ENCODE measurements at places on chromosomes 2 and 18. TPM values are rescaled to one million over a fixed set of nuclear protein-coding genes. Genes with fewer than 3 reads are reported as not detected.

DNA sequence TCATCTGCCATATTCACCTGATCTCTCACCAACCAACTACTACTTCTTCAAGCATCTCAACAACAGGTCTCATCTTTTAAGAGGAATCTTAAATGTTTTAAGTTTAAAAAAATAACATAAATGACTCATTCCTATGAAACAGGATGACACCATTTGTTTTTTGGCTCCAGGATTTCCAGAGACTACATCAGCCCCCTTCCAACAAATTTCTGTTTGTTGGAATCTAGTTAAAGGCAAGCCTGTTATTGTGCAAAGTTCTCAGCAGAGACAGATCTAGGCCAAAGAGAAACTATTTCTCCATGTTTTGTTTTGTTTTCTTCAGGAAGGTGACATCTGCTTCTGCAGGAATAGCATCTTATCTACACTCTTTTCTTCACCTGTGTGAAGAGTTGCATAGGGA lies 204.8 kb upstream of the SH3BP4 start:
- no peaks in the 10 kb centered on the region for H3K4me1 ChIP-seq
- H3K27ac ChIP-seq: no peak overlapping the region
- DNase-seq: no peak
- no peaks in the 10 kb centered on the region for H3K36me3 ChIP-seq
- H3K4me3 ChIP-seq: no peak overlapping the region
- no peaks in the 10 kb centered on the region for H3K27me3 ChIP-seq

DNA sequence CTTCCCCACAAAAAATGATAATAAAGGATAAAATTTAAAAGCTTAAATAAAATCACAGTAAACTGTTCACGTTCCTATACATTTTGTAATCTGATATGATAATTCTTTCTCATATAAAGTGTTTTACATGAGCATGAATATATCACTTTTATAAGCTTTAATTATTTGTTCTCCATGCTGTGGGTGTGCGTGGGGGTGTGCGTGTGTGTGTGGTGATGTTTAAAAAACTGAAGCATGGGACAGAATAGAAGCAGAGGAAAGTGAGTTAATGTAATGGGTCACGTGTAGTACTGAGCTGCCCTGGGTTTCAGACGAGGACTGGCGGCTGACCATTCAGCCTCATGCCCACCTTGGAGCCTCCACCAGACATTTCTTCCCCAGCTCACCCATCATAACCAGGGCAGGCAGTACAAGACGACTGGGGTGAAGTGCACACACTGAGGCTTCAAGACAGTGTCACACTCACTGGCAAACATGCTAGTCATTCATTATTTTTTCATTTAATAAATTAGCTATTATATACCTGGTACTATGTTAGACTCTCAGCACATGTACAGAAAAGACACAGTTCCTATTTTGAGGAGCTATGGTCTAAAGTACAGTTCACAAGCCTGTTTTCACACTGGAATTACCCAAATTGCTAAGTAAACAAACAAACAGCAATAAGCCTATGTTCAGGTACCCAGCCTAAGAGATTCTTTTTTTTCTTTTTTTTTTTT lies 97.2 kb upstream of the LPIN2 start:
- no peak overlapping the region for H3K4me3 ChIP-seq
- no peak for DNase-seq
- H3K36me3 ChIP-seq: no peaks in the 10 kb centered on the region
- no peak overlapping the region for H3K27ac ChIP-seq

- no peak overlapping the region for H3K27ac ChIP-seq
- no peak overlapping the region for H3K4me3 ChIP-seq
- H3K27me3 ChIP-seq: no peaks in the 10 kb centered on the region
- no peaks in the 10 kb centered on the region for H3K36me3 ChIP-seq
Measured at GRCh38 chr2:138881126-138881525, 100.9 kb upstream of the NXPH2 start.

DNA sequence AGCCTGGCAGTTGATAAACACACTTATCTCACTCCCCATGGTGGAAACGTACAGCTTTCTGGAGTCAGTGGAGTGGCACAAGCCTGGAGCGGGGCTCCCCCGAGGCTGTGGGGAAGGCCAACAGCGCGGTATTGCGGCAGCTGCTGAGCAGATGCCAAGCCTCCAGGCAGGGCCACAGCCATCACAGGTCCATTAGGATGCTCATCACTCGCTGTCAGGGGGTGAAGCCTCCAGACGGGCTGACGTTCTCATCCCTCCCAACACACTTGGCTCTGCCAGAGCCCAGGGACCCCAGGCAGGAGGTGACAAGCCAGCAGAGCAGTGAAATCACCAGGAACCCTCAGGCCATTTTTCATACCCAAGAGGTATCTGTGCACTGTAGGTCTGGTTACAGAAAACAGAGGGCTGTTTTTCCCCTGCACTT lies 529.2 kb upstream of the KLHL29 start:
- no peak overlapping the region for H3K27ac ChIP-seq
- no peaks in the 10 kb centered on the region for H3K36me3 ChIP-seq

Gene TEX44
- not detected for total RNA-seq

GRCh38 chr18:48947092-48947491 lies 3.7 kb downstream of the SMAD7 start:
- H3K4me1 ChIP-seq: peaks cover 26% of the 10 kb centered on the region
- no peak for DNase-seq
- H3K36me3 ChIP-seq: no peaks in the 10 kb centered on the region
- peak overlapping the region; percentile 73 for H3K27ac ChIP-seq
- H3K27me3 ChIP-seq: no peaks in the 10 kb centered on the region

Measured in breast epithelium (tissue), 4 donors.